ENCODE measurements at places on chromosomes 7 and 10.

- DNase-seq, result no peak
Measured at GRCh38 chr10:78866731-78867554, 201.8 kb upstream of the ZMIZ1 start.

DNA sequence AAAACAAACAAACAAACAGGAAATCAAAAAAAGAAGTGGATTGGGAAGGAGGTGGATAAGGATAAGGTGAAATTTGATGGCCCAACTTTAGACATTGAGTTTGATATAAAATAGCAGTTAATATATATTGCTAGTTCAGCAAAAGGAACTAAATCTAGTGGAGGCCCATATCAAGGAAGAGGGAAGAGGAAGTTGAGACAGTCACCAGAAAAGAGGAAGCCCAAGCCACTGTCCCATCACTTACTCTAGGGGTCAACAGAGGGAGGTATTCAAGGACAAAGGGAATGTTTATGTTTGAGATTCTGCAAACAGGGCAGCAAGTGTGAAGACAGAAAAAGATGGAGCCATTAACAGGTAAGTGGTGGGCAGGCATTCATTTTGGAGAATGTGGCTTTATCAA, 3.7 kb downstream of the LAMTOR4 start:
- DNase-seq, result no peak

- no peak for DNase-seq
Measured at GRCh38 chr7:70856901-70857630, 274.9 kb upstream of the GALNT17 start.

DNA sequence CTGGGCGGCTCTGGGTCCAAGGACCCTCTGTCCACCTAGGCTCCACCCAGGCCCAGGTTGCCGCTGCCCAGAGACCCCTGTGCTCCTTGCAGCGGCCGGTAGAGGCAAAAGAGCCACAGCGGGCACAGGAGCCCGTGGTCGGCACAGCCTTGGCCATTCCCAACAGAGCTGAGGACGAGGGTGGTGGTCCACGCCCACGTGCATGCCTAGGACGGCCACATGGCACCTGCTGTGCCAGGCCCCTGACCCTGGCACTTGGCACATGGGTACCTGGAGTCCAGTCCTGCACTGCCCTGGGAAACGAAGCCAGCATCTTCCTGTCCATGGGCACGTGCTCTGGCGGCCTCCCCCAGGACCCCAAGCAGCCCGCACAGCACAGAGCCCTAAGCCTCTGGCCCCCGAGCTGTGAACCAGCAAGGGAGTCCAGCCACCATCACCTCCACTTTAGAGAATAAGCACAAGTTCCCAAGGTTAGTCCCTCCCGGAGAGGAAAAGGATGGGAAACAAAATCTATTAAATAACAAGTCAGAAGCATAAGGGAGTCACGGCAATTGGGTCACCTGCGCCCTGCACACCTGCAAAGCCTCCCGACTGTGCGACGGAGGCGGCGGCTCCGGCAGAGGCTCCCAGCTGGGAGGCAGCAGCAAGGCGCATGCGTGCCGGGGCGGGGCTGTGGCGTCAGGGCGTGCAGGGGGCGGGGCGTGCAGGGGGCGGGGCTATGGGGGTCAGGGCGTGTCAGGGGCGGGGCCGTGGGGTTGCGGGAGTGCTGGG, 59.1 kb downstream of the STK32C start:
- peak; percentile 1 for DNase-seq

GRCh38 chr7:144397086-144397485, 6.4 kb downstream of the NOBOX start:
- DNase-seq, result no peak

DNA sequence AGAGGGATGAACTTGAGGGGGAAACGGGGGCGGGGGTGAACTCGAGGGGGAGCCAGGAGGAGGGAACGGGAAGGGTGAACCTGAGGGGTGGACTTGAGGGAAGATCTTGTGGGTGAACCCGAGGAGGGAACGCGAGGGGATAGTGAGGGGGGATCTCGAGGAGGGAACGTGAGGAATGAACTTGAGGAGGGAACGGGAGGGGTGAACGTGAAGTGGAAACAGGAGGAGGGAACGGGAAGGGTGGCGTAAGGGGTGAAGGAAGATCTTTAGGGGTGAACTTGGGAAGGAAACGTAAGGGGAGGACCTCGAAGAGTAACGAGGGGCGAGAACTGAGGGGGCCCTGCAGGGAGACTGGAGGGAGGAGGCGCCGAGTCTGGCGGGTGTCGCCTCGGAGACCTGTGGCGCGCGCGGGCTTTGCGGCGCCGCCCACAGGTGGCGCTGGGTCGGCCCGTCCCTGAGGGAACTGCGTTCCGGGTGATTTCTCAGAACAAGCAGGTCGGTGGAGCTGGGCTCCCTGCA, 651 bp downstream of the MYO3A start:
- DNase-seq, result no peak

DNA sequence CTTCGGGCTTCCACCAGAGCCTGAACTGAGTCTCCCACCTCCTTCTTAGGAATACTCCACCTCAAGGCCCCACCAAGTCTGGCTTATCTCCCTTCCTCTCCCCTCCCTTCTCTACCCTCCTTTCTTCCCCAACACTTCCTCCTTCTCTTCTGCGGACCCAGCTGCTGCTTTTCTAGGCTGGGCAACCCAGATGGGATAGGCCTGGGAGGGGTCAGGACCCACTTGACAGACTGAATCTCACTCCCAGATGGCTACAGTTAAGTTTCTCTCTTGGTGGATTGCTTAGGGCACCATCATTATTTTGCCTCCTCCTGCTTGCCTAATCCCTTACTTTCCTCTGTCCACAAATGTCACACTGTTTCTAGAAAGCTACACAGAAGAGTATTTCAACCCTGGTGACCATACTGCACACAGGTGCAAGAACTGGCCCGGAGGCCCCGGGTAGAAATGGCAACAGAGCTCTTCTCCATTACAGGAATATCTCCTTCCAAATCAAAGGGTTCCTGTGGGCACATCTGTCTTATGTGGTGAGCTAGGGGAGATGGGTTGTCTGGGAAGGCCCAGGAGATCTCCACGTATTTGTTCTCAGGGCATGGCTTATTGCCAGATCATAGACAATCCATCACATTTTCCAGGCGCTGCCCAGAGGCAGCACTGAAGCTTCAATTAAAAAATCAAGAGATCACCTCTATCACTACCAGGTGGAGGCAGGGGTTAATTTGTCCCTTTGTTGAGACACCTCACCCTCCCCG, 5.1 kb upstream of the HOXA11 start:
- no peak for DNase-seq

DNA sequence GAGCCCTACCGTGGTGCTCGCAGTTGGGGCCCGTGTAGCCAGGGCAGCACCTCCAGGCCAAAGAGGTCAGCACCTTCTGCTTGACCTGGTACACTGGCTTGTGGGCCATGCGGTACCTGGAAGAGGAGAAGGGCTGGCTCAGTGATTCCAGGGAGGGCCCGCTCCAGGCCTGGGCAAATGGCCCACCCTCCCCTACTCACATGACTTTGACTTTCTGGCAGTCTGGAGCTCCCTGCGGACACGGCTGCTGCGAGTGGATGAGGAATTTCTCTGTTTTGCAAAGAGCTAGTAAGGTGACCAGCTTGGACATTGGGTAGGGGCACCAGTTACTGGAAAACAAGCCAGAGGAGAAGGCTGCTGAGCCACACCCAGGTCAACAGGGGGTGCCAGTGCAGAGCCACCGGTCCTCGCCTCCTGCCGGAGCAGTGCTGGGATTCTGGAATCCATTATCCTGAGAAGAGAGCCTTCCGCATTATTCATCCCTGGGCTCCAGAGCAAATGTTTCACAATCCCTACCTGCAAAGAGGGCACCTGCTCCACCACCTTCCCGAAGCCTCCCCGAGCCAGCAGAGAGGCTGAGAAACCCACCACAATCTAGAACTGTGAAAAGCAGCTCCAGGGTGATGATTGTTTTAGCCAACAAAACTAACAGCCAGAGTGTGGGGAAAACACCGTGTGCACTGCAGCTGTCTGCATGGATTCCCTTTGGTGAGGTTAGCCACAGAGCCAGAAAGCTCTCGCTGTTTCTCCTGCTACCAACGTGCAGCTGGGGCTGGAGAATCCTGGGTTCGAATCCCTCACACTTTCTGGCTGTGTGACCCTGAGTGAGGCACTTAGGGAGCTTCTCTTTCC, 11.8 kb downstream of the MMRN2 start:
- DNase-seq, result no peak

- DNase-seq, result no peak
Measured at GRCh38 chr7:10225275-10225674, 748.4 kb upstream of the PHF14 start.

DNA sequence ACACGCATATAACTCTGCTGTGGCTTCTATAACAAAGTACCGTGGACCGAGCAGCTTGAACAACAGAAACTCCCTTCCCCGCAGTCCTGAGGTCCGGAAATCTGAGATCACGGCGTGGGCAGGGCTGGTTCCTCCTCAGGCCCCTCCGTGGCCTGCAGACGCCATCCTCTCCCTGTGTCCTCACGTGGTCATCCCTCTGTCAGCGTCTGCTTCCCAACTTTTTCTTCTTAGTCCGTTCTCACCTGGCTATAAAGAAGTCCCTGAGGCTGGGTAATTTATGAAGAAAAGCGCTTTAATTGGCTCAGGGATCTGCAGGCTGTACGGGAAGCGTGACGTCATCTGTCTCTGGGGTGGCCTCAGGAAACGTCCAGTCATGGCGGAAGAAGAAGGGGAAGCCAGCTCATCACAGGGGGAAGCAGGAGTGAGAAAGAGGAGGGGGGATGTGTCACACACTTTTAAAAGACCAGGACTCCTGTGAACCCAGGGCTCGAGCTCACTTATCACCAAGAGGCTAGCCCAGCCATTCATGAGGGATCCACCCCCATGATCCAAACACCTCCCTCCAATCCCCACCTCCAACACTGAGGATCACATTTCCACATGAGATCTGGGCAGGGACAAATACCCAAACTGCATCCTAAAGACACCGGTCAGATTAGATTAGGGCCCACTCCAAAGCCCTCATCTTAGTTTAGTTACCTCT, 91.2 kb upstream of the INSIG1 start:
- DNase-seq, result no peak

DNA sequence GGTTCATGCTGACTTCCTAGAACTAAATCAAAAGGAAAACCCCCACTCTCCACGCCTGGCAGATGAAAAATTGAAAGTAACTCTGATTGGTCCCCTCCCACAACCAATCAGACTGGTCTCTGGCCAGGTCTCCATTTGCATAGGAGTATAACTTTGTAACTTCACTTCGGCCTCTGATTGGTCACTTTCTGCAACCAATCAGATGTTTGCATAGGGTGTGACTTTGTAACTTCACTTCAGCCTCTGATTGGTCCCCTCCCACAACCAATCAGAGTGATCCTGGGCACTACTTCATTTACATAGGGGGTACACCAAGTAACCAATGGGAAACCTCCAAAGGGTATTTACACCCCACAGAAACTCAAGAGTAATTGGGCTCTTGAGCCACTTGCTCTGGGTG, 306.6 kb upstream of the PFKP start:
- DNase-seq, result no peak

- DNase-seq, result no peak
Measured at GRCh38 chr10:133159950-133160825, at the start of gene KNDC1. KNDC1 (plus strand) TSS chr10:133160219; CDS start chr10:133160468, 249 bp downstream.

GRCh38 chr7:7321681-7322080, 139.3 kb downstream of the C1GALT1 start:
- DNase-seq, result no peak

- no peak for DNase-seq
Measured at GRCh38 chr10:100520811-100521210, 1.1 kb upstream of the SEC31B start.

- DNase-seq, result peak; percentile 5
Measured at GRCh38 chr7:44587843-44588711, 6.0 kb upstream of the TMED4 start.

- DNase-seq, result no peak
Measured at GRCh38 chr10:89209718-89210117, 2.6 kb upstream of the CH25H start.

GRCh38 chr7:139930286-139930965, 101.4 kb downstream of the TBXAS1 start:
- no peak for DNase-seq

GRCh38 chr10:75009426-75009825, 102.0 kb upstream of the SAMD8 start:
- no peak for DNase-seq

- DNase-seq, result no peak
Measured at GRCh38 chr7:105261689-105262088, 127.0 kb downstream of the SRPK2 start.

GRCh38 chr10:77666821-77667220, 29.2 kb upstream of the KCNMA1 start:
- DNase-seq, result no peak

GRCh38 chr7:23333671-23334246, 34.6 kb downstream of the MALSU1 start:
- DNase-seq, result no peak

DNA sequence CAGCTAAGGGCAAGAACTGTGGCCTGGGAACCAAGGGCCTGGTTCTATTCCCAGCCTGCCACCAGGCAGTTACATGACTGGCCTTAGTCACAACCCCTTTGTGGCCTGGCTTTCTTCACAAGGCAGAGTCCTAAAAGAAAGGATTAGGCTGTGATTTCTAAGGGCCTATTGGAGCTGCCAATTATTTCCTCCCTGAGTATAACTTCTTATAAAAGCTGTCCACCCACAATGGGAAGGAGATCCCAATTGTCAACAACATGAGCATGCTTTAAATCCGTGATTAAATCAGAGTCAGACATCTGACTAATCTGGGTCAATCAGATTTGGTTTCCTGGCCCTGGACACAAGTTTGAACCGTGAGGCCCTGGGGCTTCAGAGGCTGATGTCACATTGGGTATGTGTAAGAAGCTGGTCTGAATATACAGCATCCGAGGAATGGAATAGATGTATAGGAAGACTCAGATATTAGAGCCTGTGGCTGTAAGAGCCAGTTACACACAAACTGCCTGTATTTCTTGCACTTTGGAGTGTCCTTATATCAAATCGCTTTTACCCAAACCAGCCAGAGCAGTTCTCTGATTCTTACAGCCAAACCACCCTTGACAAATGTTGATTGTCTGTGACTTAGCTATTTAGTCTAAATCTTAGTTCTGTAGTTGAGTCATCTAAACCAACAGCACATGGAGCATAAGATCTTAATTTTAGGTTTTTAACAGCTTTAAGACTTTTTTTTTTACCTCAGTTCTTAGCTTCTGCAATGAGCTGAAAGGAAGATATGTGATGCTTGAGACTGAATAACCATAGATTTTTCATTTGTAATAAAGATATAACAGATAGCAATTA, 61.3 kb downstream of the ABCB4 start:
- no peak for DNase-seq

GRCh38 chr7:155745737-155746136, 66.5 kb downstream of the SHH start:
- DNase-seq, result no peak

DNA sequence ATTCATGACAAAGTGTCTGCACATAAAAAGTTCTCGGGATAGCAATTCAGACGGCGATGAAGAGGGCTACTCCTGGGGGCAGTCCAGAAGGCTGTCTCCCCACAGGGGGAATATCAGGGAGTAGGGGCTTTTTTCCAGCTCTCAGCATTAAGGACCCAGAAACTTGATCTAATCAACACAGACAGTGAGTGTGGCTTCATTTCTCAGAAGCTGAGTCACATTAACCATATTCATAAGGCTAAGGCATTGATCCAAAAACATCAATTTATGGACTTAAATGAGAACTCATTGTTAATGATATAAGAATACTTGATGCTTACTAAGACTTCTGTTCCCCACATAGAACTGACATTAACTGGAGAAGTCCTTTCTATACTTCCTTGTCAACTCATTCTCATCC, 87.5 kb upstream of the AOAH start:
- DNase-seq, result no peak
